ENCODE measurements at places on chromosomes 3 and 15.

DNA sequence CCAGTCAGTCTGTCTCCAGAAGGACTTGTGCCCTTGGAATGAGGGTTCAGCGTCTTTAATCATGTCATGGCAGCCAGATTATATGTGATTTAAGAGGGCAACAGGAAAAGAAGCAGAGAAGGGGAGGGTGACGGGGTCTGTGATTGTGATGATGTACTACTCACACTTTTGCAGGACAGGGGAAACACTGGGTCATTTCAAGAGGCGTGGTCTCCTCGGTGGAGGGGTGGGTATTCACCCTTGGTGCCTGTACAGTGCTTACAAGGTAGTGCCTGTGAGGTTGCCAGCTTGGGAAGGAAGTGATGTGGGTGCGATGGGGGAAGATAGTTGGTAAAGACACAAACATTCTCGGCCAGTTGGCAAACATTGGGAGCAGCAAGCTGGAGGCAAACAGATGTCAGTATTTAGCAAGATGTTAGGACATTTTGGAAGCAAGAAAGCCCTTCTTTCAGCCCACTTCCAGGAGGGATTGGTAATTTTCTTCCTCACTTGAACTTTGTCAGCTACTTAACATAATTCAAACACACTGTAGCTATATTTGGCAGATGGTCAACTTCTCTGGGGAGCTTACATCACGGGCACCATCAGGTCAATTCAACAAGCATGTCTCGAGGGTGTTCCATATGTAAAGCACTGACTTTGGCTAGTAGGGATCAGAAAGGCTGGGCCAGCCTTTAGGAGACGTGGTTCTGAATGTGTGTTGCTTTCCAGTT lies 71.4 kb upstream of the ROPN1 start:
- DNase-seq = no peak

- no peak for DNase-seq
Observed at GRCh38 chr15:62601777-62602545, 436.9 kb upstream of the C2CD4B start.

- no peak for DNase-seq
Observed at GRCh38 chr3:130558366-130558765, 41.4 kb downstream of the COL6A6 start.

GRCh38 chr15:20349774-20350498 lies 191.7 kb downstream of the GOLGA6L6 start:
- DNase-seq = no peak

- no peak for DNase-seq
Observed at GRCh38 chr3:24310887-24311286, 183.8 kb downstream of the THRB start.

GRCh38 chr15:38307251-38307650 lies 54.6 kb downstream of the SPRED1 start:
- DNase-seq = no peak

DNA sequence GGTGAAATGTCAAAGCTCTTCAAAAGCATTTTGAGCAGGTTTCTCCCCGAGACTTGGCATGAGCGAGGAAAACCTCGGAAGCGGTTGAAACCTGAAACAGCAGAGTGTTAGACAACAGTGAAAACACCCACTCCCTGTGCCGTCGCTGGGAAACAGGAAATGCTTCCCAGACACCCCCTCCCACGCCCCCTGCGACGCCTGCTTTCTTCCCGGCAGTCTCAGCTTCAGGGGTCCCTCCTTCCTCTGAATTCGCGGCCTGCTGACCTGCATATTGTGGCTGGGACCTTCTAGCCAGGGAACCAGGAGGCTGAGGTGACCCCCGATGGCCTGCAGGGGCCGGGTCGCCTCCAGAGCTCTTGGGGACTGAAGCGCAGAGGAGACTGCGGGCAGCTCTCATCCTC lies 250.6 kb upstream of the LYSMD4 start:
- no peak for DNase-seq

- DNase-seq = no peak
Observed at GRCh38 chr15:59924812-59925522, 79.1 kb upstream of the FOXB1 start.

DNA sequence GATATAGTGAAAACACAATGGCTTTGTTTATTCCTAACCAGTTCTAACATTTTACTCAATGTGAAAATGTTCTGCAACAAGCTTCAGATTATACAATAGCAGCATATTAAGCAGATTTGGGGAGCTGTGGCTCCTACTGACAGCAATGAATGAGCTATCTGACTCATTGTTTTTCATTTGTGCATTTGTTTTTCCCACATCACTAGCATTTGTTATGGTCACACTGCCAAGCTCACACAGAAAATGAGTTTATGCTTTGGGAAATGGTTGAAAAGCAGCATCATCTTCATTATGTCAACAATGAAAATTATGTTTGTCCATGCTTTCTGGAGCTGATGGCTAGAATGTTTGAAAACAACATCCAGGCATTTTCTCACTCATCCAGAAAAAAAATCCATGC lies 53.5 kb downstream of the ZPLD1 start:
- no peak for DNase-seq

DNA sequence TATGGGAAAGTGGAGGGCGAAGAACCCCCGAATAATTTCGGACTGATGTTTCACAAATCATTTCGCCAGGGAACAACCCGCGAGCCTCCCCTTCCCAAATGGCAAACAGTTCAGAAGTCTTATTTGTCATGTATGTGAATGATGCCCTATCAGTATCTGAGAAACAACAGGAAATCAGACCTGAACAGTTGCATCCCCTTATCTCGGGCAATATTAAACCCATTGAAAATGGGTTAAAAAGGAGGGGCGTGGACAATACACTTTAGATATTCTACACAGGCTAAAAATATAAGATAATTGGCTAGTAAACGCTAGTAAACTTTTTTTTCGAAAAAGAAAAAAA lies 1003.3 kb upstream of the NR2F2 start:
- no peak for DNase-seq

DNA sequence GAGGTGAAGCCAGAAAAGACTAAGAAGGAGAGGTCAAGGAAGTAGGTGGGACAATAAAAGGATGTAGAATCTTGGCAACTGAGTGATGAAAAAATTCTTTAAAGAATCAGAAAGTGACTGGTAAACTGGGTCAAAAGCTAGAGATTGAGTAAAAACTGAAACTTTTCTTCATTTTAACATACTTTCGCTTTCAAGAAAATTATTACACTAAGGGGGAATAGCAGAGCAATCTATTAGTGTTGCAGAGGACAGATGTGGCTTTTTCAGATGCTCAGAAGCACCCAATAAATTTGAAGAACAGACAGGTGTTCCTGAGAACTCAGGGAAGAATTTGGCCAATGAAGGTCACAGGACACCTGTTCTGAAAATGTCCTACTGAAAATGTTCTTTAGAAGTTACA lies 805.4 kb upstream of the ALCAM start:
- no peak for DNase-seq

DNA sequence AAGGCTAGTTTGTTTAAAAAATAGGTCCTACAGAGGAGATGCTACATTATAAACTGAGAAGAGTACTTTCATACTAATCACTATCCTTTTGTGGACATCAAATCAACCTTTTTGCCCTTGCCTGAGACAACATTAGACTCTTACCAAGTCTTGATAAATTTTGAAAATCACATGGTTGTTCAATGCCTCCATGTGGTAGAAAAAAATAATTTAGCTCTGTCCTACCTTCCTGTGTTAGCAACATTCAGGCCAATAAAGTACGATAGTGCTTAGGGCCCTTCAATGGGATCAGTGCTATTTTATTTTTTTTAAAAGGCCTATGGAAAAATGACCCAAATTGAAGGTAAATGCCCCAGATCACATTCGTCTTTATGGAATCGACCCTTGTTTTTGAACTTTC lies 5.0 kb upstream of the UBE2E1 start:
- no peak for DNase-seq

- DNase-seq = no peak
Observed at GRCh38 chr15:73564255-73564654, 68.9 kb downstream of the NPTN start.
